ENCODE measurements at places on chromosomes 2 and 18. TPM values are rescaled to one million over a fixed set of nuclear protein-coding genes. Genes with fewer than 3 reads are reported as not detected.

The BCL11A gene
- total RNA-seq, result 3.1 TPM

The VAPA gene
- total RNA-seq, result 281 TPM

The FSHR gene
- not detected for total RNA-seq

DNA sequence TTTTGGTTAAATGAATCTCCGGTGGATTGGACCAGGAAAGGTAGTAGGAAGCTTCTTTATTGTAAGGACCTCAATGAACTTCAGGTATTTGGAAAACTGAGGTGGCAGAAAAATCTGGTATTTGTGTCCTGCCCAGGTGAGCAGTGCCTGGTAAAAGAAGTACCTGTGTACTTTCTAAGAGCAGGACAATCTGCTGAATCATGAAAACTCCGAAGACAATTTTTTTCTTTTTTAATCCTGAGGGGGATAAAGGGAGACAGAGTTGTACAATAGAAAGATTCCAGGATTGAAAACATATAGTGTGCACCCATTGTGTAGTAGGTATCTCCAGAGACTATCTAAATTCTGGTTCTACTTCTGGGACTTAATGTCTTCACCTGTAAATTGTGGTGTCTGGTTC lies 191.8 kb upstream of the SPOPL start:
- H3K36me3 ChIP-seq, result no peaks in the 10 kb centered on the region
- DNase-seq, result no peak
- H3K27ac ChIP-seq, result no peak overlapping the region
- H3K4me3 ChIP-seq, result no peak overlapping the region

- no peak overlapping the region for H3K27ac ChIP-seq
- H3K36me3 ChIP-seq, result peaks cover 3% of the 10 kb centered on the region
- no peak for DNase-seq
- H3K4me3 ChIP-seq, result no peak overlapping the region
- H3K27me3 ChIP-seq, result no peaks in the 10 kb centered on the region
These were observed 11.6 kb downstream of the PTPN4 start for GRCh38 chr2:119771331-119771730.

DNA sequence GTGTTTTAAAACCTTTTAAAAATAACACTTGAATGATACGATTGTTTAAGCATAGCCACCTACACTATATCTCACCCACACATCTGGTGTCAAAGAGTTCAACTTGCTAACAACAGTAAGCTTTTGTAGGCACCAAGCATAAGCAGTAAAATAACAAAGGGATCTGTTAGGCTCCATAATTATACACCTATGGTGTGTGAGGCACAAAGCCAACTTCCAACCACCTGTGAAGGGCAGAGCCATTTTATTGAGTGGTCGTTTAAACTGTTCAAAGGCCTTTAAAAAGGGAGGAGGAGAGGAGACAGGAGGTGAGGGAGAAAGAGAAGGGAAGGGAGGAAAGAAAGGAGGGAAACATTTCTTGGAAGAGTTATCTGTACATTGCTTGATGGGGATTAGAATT lies 27.9 kb downstream of the NEMP2 start:
- no peak overlapping the region for H3K4me3 ChIP-seq
- peaks cover 11% of the 10 kb centered on the region for H3K4me1 ChIP-seq
- H3K27ac ChIP-seq, result no peak overlapping the region
- H3K27me3 ChIP-seq, result no peaks in the 10 kb centered on the region

DNA sequence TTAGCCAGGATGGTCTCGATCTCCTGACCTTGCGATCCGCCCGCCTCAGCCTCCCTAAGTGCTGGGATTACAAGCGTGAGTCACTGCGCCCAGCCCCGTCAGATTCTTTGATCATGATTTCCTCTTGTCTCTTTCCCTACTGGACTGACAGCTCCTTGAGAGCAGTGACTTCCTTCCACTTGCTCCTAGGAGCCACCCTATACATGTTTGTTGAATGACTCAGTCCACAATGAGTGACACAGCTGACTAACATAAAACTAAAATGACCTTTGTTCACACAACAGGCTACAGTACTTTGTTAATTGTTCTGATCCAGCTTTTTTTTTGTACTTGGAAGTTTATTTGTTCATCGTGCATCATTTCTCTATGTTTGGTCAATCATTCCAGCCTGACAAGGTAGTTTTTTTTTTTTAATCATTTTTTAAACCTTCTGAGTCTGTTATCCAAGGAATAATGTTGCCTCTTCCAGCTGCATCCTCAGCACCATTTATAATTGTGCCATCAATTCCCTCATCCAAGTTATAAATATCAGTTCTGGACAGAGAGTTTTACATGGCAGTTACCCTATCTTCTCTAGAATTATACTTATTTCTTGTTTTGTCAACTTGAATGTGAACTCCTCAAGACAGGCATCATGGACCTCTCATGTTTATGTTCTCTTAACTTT lies 42.9 kb upstream of the TUBA3E start:
- H3K4me1 ChIP-seq, result peaks cover 10% of the 10 kb centered on the region
- DNase-seq, result peak; percentile 95
- no peaks in the 10 kb centered on the region for H3K27me3 ChIP-seq
- H3K36me3 ChIP-seq, result no peaks in the 10 kb centered on the region
- no peak overlapping the region for H3K4me3 ChIP-seq
